Upper lobe of left lung (tissue), 6 donors: ENCODE measurements at places on chromosomes 1 and 21. TPM values are rescaled to one million over a fixed set of nuclear protein-coding genes. Genes with fewer than 3 reads are reported as not detected.

SESN2 gene
- 18.1 TPM for total RNA-seq

DCST1 gene
- not detected for total RNA-seq

FAM110D gene
- total RNA-seq, result 5.2 TPM

FCRL6 gene
- 3.5 TPM for total RNA-seq

DNA sequence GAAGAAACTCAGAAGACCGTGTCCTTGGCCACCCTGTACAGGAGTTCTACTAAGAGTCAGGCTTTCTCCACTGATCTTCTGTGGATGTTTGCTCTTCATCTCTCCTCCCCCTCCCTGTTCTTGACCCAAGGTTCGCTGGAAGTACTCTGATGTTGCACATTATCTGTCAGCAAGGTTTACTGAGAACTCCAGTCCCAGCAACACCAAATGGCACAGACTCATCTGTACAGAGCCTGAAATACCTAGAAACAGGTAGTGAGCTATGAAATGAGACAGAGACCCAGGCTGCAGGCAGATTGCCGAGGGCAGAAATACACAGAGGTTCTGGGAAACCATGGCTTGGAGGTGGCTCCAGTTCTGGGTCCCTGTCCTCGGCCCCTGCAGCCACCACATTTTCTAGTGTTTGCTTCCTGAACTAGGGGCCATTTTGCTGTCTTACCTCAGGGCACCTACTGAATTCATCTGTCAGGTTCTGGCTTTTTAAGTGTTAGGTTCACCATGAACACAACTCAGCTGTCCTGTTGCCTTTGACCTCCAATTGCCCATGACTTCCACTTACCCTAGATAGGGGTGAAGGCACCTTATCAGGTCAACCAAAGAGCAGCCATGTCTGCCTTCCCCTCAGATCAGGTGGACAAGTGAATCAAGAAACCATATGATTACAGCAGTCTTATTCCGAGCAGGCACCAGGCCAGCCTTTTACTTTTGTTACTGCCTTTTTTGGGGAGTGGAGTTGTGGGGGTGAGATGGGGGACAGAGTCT lies 92.2 kb downstream of the CDC7 start:
- H3K27me3 ChIP-seq, result no peaks in the 10 kb centered on the region
- no peak overlapping the region for H3K27ac ChIP-seq
- no peak overlapping the region for H3K4me3 ChIP-seq
- no peak for DNase-seq

- peaks cover 53% of the 10 kb centered on the region for H3K4me1 ChIP-seq
- DNase-seq, result peak; percentile 48
- peaks cover 4% of the 10 kb centered on the region for H3K27me3 ChIP-seq
- peak overlapping the region; percentile 40 for H3K4me3 ChIP-seq
- H3K27ac ChIP-seq, result peak overlapping the region; percentile 99
- no peaks in the 10 kb centered on the region for H3K36me3 ChIP-seq
These were observed 569 bp downstream of the ATF3 start for GRCh38 chr1:212608959-212609700.

DNA sequence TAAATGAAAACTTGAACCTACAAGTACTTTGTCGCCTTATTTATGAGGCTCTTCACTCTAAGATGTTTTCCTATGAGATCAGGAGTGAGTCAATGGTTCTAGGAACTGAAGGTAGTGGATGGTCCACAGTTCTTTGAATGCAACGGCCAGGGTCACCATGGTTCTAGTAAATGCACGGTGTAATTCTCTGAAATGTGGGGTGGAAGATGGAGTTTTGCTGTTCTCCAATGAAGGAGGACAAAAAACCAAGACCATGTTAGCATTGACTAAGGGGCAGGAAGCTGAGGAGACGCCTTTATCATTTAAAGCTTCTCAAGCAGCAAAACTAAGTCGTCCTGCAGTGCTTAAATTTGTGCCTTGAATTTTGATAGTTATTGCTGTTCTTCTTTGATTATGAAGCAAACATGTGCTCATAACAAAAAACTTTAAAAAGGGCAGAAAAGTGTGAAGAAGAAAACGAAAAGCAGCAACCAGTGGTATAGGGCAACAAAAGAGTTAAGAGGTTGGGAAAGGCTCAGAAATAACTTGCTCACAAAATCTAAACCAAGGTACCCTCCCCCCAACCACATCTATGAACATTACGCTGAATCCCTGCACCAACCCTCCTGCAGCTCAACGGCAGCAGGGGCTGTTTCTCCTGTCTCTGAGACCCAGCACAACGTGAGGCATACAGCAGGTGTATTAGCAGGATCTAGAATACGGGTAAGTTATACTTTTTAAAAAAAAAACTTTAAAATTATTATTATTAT lies 85.0 kb downstream of the MRPL37 start:
- no peaks in the 10 kb centered on the region for H3K27me3 ChIP-seq
- H3K4me3 ChIP-seq, result no peak overlapping the region
- no peak overlapping the region for H3K27ac ChIP-seq
- no peak for DNase-seq
- H3K36me3 ChIP-seq, result peaks cover 6% of the 10 kb centered on the region

DNA sequence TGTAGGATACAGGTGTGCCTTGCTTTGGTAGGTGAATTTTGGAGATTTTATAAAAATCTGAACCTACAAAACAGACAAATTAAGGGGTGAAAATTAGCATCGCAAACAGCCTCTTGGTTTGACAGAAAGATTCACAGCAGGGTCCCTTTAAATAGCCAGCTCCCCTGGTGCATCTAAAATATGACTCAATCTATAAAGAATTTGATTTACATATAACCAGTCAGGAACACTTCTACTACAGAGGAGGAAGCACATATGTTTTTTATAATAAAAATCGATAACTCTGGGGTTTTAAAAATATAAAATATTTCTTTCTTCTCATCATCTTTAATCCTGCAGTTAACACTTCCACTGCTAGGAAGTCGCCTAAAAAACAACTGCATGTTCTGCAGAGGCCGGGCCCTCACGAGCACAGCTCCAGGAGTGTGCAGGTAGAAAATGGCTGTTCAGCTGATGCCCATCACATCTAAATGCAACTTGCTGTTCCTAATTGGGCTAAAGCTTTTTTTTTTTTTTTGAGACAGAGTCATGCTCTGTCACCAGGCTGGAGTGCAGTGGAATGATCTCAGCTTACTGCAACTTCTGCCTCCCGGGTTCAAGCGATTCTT lies 203.4 kb downstream of the HS2ST1 start:
- no peaks in the 10 kb centered on the region for H3K4me1 ChIP-seq
- H3K27me3 ChIP-seq, result no peaks in the 10 kb centered on the region
- no peaks in the 10 kb centered on the region for H3K36me3 ChIP-seq
- no peak for DNase-seq
- no peak overlapping the region for H3K4me3 ChIP-seq

DNA sequence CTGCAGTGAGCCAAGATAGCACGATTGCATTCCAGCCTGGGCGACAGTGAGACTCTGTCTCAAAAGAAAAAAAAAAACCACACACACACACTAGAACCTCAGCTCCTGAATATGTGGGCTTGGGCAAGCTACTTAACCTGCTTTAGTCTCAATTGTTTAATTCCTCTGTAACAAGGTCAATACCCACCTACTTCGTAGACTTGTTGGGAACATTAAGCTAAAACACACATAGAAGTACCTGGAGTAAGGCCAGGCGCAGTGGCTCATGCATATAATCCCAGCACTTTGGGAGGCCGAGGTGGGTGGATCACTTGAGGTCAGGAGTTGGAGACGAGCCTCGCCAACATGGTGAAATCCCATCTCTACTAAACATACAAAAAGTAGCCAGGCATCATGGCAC lies 77.1 kb downstream of the CLSTN1 start:
- H3K27me3 ChIP-seq, result no peaks in the 10 kb centered on the region
- no peak overlapping the region for H3K4me3 ChIP-seq
- H3K4me1 ChIP-seq, result no peaks in the 10 kb centered on the region
- DNase-seq, result peak; percentile 63
- H3K36me3 ChIP-seq, result peaks cover 34% of the 10 kb centered on the region
